AML-193 (cell line): ENCODE measurements at places on chromosomes 13 and 19.

DNA sequence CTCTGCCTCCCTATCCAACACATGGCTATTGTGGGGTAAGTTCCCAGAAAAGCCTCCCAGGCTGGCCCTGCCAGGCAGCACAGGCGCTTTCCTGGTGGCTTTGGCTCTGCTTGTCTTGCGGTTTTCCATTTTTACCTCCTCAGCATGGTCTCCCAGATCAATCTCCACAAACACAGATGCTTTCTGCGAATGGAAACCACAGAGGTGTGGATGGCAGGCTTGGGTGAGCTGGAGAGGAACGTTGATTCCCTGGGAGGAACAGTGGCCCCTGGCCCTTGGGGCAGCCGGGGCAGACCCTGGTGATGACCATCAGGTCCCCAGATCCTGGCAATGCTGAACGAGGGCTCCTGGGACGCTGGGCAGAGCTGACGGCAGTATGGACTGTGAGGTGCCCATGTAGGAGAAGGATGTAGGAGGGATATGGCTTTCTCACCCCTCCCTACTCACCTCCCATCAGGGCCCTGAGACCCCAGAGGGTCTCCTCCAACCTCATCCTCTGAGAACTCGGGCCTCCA, 6.6 kb downstream of the C13orf46 start:
- no peak for DNase-seq

DNA sequence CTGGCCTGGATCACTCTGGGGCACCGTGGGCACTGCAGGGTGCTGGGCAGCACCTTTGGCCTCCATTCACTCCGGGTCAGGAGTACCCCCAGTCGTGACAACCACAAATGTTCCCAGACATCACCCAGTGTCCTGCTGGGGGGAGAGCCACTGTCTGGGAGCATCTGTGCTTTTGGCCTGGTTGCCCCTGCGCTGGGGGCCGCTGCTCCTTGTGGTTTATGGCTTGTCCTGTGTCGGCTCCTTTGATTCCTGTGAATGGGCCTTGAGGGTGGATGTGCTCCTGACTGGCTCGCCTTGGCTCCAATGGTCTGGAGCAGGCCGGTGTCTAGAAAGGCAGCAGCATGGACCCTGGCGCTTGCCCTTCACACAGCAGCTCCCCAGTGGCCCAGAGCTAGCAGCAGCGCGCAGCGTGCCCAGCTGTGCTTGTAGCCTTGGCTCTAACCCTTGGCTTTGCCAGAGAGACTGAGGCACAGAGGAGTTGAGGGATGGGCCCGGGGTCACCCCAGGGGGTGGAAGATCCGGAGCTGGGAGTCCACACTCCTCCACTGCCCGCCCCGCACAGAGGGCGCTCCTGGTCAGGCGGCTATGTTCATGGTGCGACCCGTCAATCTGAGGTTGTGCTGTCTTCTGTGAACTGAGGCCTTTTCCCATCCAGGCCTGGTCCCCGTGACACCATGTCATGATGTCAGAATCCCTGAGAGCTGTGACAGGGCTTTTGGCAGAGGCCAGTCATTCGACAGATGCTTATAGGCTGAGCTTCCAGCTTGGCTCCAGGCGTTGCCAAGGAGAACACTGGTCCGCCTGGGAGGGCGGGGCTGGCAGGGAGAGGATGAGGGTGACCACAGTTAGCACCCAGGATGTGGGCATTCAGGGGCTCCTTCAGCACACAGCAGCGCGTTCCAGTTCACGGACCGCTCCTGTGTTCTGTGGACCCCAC, 4.1 kb downstream of the DAZAP1 start:
- DNase-seq, result no peak

DNA sequence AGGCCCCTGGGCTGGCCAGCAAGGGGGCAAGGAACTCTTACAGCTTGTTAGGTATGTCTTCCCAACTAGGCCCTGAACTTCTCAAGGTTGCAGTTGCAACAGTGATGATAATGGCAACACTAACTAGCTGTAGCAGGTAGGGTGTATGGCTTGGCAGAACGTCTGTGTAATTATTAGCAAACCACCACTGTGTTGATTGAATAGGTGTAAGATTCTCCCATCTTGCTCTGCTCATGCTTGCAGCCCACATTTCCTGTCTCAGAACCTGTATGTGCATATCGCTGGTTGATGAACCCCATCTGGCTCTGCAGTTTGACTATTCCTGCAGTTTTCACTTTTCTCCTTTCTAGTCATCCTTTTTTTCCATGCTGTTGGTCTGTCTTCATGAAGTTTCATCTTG, 178.8 kb downstream of the KATNAL1 start:
- no peak for DNase-seq

DNA sequence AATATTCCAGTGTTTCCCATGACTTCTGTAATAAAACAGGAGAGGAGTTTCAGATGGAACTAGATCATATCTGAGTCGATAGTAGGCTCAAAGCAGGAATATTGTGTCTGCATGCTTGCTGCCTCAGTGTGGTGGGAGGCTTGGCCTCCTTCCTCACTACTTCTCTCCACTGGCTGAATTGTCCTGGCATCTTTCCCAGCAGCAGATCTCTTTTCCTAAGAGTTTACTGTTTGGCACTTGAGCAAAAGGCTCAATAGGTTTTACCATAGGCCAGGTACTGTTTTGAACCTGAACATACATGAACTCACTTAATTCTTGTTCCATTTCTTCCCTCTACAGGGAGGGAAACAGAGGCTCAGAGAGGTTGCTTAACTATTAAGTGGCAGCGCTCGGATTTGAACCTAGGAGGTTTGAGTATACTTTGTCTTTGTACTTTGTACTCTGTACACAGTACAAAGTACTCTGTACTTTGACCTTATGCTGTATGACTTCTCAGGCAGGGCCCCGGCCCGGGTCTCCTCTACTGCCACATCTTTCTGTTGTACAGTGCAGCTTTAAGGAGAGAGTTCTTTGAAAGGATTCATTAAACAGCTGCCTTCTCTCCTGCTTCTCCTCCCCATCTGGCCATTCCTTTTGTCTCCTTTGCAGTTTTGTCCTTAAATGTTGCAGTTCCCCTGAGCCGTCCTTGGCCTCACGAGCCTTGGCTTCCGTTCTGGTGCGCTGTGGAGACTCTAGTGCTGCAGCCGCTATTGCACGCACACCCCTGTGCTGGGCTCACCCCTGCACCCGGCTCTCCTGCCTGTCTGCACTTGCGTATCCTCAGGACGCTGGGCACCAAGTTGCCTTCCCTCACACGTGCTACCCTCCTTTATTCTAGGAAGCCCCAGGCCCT, 8.1 kb downstream of the B3GLCT start:
- no peak for DNase-seq

GRCh38 chr13:106156468-106156867, 379.0 kb downstream of the EFNB2 start:
- no peak for DNase-seq

DNA sequence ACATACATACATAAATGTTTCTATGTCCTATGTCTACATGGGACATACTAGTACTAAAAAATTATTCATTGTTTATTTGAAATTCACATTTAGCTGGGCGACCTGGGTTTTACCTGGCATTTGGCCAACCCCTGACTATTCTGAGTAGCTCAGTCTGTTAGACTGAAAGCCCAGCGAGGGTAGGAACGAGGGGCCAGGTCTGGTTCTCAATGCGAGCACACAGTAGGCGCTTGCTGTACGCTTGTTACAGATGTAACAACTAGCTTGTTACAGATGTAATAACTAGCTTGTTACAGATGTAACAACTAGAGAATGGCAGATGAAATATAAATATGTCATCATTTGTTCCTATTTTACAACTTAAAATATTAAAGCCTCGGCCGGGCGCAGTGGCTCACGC, 920 bp upstream of the ANO8 start:
- DNase-seq, result no peak

- DNase-seq, result no peak
These were observed 16.1 kb upstream of the SIGLEC6 start for GRCh38 chr19:51547397-51548212.

GRCh38 chr19:43725468-43725867, 9.6 kb downstream of the IRGC start:
- no peak for DNase-seq

DNA sequence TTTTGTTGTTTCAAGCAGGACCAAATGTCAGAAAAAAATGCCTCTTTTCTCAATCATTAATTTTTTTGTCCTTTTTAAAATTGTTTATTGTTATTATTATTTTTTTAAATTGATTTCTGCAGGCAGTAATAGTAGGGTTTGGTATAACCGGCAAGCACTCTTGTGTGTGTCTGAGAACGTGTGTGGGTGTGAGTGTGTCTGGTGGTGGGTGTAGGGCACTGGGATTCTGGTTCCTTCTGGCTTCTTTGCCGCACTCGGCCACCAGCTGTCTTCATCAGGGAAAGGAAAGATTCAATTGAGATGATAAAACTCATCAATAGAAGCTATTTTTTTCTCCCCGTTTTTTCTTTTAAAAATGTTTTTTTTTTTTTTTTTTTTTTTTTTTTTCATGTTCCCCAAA, 56.4 kb downstream of the IER2 start:
- no peak for DNase-seq

- DNase-seq, result no peak
These were observed 5.6 kb downstream of the PCID2 start for GRCh38 chr13:113202912-113203311.

DNA sequence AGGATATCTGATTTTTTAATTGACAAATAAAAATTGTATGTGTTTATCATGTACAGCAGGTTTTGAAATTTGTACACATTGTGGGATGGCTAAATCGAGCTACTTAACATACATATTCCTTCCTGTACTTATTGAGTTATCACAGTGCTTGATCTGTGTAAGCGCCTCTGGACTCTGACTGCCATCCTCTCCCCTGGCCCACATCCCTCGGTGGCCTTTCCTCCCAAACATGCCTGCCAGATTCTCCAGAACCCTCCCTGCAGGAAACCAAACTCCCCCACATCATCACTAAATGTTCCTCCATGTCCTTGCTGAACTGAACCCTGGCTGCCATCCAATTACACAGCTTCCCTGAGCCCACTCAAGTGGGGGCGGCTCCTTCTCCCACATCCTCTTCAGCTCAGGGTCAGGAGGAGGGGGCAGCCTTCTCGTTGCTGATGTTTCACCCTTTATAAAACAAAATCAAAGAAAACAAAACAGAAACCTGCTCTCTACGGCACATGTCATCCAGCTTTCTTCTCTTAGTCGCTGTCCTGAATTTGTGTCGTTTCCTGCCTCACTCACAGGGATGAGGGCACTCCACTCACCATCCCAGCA, 97.1 kb upstream of the SPATA13 start:
- no peak for DNase-seq

DNA sequence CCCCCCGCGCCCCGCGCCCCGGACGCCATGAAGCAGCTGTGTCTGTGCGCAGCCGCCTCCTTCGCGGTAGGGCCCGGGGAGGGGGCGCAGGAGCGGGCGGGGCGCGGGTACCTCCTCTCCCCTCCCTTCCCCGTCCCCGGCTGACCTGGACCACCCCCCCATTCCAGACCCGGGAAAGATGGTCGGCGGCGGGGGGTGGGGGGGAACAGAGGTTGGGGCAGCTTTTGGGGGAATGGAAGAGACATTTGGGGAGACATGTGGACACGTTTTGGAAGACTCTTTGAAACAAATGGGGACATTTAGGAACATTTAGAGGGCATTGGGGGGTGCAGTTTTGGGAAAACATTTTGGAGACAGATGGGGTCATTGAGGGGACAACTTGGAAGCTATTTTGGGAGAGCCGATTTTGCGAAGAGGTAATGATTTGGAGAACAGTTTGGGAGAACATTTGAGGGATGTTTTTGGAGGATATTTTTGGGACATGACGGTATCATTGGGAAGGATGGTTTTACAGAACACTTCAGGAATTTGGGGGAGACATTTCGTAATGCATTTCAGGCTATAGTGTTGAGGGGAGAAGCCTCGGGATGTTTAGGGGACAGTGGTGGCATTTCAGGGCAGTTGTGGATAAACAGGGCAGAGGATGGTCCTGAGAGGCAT, 16.1 kb downstream of the ANKRD24 start:
- no peak for DNase-seq
